ENCODE measurements at places on chromosomes 4 and X.

- peak; percentile 99 for DNase-seq
Observed at GRCh38 chrX:77899081-77899828, at the start of gene COX7B. Gene COX7B, plus strand, starts transcription at chrX:77899468. Its CDS starts 86 bp downstream, at chrX:77899554.

DNA sequence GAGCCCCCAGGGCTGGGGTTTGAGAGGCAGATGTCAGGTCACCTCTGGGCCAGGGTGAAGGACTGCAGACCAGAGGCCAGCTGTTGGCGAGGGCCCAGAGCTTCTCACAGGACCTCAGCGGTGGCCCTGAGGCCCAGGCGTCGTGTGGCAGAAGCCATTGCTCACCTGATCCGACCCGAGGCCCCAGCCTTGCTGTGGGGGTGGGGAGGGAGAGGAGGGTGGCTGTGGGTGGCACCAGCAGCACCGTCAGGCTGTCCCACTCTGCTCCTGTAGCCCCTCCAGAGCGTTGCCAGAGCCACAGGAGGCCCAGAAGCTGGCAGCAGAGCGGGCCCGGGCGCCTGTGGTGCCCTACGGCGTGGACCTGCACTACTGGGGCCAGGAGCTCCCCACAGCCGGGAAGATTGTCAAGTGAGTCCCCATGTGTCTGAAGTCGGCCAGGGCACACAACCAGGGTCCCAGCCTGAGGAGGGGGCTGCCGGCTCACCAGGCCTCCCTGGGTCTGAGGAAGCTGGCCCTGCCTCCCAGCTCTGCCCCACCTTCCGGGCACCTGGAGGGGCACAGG lies 28.8 kb downstream of the UVSSA start:
- DNase-seq, result no peak

GRCh38 chrX:72254816-72255215 lies 16.0 kb upstream of the ERCC6L start:
- DNase-seq, result no peak

DNA sequence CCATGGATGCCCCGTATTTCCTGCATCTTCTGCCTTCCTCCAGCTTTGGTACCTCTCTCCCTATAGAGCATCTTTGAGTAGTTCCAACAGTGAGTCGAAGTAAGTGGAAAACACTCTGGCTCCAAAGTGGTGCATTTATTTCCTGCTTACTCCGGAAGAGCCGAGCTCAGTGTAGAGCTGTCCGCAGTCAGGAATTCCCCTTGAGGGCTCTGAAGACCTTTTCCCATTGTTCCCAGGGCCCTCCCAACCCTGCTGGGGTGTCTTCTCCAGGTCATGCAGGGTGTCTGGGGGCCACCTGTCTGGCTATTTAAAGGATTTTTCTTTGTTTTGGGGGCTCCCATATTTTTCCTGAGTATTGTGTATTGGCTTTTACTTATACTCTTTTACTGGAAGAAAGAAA lies 118.6 kb upstream of the MXRA5 start:
- DNase-seq, result no peak

- no peak for DNase-seq
Observed at GRCh38 chrX:65758505-65758904, 91.1 kb downstream of the MSN start.

DNA sequence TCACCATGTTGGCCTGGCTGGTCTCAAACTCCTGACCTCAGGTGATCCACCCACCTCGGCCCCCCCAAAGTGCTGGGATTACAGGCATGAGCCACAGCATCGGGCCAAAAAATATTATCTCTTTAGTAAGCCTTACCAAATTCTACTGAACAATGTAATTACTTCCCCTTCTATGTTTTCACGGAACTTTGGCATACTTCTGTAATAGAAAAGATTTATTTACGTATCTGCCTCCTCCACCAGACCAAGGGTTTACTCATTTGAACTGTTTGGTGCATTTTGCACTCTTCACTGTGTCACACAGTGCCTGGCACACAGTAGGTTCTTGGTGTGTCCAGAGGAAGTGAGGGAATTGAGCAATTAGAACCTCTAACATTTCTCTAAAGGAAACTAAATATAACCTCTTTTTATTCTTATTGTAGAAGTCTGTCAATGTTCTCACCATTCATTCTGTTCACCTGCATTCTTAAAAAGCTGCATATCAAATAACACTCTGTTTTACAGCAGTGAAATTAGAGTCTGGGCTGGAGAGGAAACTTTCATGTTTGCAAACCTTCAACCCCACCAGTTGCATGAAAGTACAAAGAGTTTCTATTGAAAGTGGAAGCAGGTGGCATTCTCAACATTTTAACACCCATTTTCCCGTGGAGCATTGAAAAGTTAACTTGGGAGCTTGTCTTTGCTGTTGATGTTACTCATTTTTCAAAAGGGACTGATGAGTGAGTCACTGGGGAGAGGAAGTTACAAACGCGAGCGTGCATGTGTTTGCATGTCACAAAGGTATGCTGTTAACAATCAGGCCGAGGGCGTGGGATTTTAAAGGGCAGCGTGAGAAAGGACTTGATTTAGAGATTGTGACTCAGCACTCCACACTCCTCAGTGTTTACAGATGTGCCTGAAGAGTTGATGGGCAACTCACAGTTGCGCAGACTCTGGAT lies 314.1 kb downstream of the STK32B start:
- DNase-seq, result no peak

- no peak for DNase-seq
Observed at GRCh38 chr4:157043131-157043530, 32.8 kb upstream of the GLRB start.

DNA sequence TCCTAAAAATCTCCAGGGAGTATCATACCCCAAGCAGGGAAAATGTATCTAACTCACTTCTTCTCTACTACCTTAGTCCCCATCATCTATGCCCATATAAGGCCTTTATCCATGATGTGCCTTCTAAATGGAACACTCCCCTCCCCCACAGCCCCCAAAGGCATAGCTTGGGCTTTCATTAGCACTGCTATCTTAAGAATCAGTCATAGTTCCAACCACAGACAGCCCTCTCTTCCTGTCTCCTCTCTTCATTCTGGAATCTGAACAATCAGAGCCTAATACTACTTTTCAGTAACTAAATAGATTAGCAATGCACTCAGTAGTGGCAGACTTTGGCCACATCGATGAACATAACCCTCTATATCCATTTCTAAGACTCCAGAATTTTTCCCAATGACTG lies 313.2 kb upstream of the DKK2 start:
- DNase-seq, result no peak

- DNase-seq, result no peak
Observed at GRCh38 chr4:79661196-79661595, 253.2 kb upstream of the GK2 start.

- no peak for DNase-seq
Observed at GRCh38 chrX:19698122-19698521, 182.8 kb upstream of the MAP3K15 start.

DNA sequence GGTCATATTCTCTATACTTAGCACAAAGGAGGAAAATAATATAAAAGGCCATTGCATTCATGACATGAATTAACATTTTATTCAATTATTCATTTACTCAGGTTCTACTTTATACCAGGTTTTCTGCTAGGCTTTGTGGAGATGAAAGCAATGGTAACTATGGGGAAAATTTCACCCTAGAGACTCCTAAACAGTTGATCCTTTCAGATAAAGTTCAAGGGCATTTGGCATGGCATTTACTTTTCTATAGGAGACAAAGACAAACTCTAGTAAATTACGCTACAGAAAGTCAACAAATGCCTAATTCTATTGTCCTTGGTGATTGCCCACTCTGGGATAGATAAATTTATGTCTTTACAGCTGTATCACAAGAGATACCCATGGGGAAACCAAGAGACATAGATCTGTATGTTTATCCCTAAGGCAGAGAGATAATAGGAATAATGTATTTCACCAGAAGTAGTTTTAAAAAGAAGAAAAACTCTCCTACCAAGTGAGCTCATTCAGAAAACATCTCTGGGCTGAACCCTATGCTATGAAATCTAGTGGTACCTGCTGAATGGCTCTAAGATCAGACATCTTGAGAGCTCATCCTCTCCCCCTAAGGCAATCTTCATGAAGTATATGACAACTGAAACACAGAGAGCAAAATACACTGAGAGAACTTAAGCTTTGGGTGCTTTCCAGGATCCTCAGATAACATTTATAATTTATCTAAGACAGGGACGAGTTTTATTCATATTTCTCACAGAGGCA lies 316.7 kb downstream of the ANTXR2 start:
- no peak for DNase-seq

- DNase-seq, result no peak
Observed at GRCh38 chr4:123477711-123478209, 81.2 kb downstream of the SPRY1 start.

DNA sequence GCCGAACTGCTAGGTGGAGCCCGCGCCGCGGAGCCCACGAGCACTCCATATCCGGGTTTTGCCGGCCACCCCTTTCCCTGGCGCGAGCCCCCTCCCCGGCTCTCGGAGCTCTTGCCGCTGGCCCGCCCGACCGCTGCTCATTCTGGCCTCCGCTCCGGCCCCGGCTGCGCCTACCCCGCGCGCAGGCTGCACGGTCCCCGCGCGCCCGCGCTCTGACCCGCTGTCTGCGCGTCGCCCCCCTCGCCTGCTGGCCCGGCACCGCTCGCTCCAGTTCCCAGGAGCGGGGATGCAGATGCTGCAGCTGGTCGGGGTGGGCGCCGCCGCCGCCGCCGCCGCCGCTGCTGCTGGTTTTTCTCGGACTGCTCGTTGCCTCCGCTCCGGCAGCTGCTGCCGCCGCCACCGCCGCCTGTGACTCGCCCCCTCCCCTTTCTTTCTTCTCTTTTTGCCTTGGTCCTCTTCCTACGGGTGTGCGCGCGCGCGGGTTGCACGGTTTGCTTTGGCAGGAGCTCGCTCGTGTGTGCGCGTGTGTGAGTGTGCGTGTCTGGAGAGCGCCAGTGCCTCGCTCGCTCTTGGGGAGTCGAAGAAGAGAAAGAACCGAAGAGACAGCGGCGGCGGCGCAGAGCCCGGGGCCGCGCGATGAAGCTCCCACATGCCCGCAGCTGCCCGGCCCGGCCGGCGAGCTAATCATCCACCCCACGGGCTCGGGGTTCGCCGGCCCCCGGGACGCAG lies at the start of gene ADGRL3:
Gene ADGRL3, plus strand, starts transcription at position 140 of the 729 bp plus-strand sequence.
- peak; percentile 36 for DNase-seq

- DNase-seq, result no peak
Observed at GRCh38 chr4:11039634-11040131, 355.1 kb upstream of the CLNK start.

- DNase-seq, result no peak
Observed at GRCh38 chr4:99859618-99860017, 34.6 kb downstream of the LAMTOR3 start.

DNA sequence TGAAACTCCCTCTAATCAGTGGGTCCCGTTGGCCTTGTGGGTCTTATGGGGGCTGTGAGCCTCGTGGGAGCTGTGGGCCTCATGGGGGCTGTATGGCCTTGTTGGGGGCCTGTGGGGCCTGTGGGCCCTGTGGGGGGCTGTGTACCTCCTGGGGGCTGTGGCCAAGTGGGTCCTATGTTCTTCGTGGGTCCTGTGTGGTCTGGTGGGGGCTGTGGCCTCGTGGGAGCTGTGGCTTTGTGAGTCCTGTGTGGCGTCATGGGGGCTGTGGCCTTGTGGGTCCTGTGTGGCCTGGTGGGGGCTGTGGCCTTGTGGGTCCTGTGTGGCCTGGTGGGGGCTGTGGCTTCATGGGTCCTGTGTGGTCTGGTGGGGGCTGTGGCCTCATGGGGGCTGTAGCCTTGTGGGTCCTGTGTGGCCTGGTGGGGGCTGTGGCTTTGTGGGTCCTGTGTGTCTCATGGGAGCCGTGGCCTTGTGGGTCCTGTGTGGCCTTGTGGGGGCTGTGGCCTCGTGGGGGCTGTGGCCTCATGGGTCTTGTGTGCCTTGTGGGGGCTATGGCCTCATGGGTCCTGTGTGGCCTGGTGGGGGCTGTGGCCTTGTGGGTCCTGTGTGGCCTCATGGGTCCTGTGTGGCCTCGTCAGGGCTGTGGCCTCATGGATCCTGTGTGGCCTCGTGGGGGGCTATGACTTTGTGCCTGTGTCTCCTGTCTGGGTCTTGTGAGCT lies 7.4 kb downstream of the PCGF3 start:
- DNase-seq, result no peak

DNA sequence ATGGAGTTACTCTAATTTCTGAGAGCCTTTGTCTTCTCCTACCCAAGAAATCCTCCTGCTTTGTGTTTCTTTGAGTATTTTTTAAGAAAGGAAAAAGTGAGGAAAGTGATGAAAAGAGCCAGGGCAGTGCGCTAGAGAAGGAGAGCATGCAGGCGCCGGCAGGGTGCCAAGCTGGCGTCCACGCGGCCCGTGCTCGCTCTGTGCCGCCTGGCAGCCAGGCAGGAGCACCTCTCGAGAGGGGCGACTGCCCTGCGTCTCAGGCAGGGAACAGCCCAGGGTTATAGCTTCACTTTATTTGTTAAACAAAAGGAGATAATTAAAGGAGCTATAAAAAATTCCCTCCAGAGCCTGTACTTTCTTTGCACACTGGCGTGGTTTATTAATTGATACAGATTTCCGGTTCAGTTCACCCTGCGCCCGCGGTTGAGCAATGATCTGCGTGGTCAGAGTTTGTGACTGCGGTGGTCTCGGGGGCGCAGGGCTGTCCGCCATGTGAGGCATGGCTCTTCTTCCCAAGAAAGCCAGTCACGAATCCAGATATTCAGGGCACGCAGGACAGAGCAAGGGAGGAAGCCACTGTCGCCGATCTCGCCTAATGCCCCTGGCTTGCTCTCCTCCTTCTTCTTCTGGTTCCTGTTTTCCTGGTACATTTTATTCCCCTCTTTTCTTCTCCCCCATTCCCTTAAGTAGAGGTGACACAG lies 110.8 kb upstream of the PAQR3 start:
- no peak for DNase-seq

- DNase-seq, result no peak
Observed at GRCh38 chrX:17521871-17522693, 147.1 kb downstream of the NHS start.

DNA sequence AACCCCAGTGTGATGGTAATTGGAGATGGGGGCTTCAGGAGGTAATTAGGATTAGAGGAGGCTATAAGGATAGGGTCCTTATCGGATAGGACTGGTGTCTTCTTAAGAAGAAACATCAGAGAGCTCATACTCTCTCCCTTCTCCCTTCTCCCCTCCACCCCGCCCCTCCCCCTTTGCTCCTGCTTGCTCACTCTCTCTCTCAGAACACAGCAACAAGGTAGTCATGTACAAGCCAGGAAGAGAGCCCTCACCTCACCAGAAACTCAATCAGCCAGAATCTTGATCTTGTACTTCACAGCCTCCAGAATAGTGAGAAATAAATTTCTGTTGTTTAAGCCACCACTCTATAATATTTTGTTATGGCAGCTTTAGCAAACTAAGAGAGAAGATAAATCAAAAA lies 4.5 kb downstream of the DDX60L start:
- no peak for DNase-seq

Measured in pons (tissue), 1 donor.